ENCODE measurements at places on chromosomes 1 and 21. TPM values are rescaled to one million over a fixed set of nuclear protein-coding genes. Genes with fewer than 3 reads are reported as not detected.

The NBL1 gene
- 393 TPM for total RNA-seq

The TMEM61 gene
- total RNA-seq = 13.4 TPM

- no peak overlapping the region for H3K27ac ChIP-seq
- no peaks in the 10 kb centered on the region for H3K4me1 ChIP-seq
- no peaks in the 10 kb centered on the region for H3K27me3 ChIP-seq
Observed at GRCh38 chr1:183106166-183106565, 79.9 kb upstream of the LAMC2 start.

- DNase-seq = no peak
- no peaks in the 10 kb centered on the region for H3K4me1 ChIP-seq
Observed at GRCh38 chr1:177973585-177973984, 3.7 kb upstream of the SEC16B start.

DNA sequence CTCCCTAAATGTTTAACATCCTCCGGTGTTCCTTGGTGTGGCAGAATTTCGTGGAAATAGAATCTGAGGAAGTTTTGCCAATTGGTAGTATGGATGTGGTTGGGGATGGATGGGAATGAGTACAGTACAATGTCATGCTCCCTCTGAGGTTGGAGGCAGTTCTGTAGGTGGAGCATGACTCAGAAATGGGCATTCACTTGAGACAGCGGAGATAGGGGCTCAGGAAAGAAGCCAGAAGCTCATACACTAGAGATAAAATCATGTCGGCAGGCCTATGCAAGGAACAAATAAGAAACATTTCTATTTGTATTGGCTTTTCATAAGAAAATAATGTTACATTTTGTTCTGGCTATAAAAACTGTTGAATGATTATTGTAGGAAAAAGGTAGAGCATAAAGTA, 196.0 kb downstream of the URB2 start:
- no peak for DNase-seq
- H3K36me3 ChIP-seq = no peaks in the 10 kb centered on the region
- H3K27me3 ChIP-seq = no peaks in the 10 kb centered on the region
- H3K4me3 ChIP-seq = no peak overlapping the region

DNA sequence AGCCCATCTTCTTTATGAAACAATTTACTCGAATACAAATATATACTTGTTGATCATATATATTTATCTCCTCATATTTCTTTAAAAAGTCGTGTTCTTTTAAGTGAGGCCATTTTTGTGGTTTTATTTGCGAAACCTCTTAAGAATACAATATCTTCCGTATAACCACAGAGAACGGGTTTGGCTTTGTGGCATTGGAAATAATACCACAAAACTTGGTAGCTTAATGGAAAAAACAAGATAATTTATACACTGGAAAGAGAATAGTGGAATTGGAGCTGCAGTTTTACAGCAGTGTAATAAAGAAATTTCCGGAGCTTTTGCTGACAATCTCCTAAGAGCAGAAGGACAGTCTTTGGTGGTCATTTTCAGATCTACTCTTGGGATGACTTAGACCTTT, 29.4 kb downstream of the PTGFR start:
- no peak overlapping the region for H3K27ac ChIP-seq
- H3K4me3 ChIP-seq = no peak overlapping the region
- H3K36me3 ChIP-seq = no peaks in the 10 kb centered on the region
- H3K27me3 ChIP-seq = no peaks in the 10 kb centered on the region
- no peaks in the 10 kb centered on the region for H3K4me1 ChIP-seq

Data from colonic mucosa (tissue), 4 donors.